ENCODE measurements at places on chromosomes 16 and 17.

GRCh38 chr16:64362193-64362592, 759.7 kb downstream of the CDH11 start:
- peak; percentile 60 for DNase-seq

- DNase-seq, result no peak
These were observed 494.1 kb upstream of the ERCC4 start for GRCh38 chr16:13425836-13426235.

GRCh38 chr17:33682599-33682998, 389.5 kb upstream of the ASIC2 start:
- no peak for DNase-seq

DNA sequence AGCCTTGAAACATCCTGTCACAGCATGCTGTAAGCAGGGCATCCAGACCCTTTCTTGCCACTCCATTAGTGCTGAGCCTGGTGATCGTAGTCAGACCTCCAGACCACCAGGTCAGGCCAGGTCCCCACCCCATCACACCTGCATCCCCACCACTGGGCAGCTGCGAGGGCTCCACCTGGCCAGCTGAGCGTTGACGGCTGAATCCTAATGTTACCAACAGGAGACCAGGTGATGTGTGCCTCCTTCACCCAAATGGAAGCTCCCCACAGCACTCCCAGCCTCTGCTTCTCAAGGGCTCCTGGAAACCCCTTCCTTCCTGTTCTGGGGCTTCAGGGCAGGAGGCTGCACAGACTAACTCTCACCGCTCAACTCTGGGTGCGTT, 189.4 kb downstream of the C16orf95 start:
- DNase-seq, result no peak

GRCh38 chr16:68786685-68787418, 49.8 kb downstream of the CDH1 start:
- peak; percentile 75 for DNase-seq

- DNase-seq, result no peak
These were observed 4.5 kb upstream of the SAMD14 start for GRCh38 chr17:50134206-50135110.

Measured in NCI-H226 (cell line).